ENCODE measurements at places on chromosomes 7 and 10.

- peak; percentile 78 for DNase-seq
These were observed 2.3 kb upstream of the NRP1 start for GRCh38 chr10:33336582-33337325.

DNA sequence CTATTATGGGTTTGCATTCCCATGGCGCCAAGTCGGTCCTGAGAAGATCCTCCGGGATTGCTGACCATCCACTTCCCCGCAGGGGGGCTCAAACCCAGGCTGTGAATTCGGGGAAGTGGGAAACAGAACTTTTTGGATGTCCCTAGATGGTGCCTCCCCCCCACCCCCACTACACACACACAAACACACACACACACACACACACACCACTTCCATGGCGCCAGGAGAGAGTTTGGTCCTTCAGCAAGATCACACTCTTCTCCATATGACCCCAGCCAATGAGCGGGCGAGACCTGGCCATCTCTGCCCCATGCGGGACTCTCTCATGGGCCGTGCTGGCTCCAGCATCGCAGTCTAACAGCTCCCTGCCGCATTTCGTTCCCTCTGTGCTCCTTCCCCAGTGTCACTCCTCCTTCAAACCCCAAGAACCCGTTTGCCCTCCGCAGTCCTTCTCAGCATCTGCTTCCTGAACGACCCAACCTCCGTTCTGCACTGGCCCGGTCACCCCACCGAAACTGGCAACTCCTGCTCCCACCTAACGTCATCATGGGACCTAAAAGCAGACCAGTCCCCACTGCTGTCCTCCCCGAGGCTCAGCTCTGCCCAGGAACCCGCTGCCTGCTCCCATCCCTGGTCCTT, 32.1 kb upstream of the TNRC18 start:
- no peak for DNase-seq

GRCh38 chr7:123604739-123605138, 3.1 kb downstream of the ASB15 start:
- no peak for DNase-seq

- no peak for DNase-seq
These were observed 59.4 kb upstream of the FRMD4A start for GRCh38 chr10:14389981-14390590.

DNA sequence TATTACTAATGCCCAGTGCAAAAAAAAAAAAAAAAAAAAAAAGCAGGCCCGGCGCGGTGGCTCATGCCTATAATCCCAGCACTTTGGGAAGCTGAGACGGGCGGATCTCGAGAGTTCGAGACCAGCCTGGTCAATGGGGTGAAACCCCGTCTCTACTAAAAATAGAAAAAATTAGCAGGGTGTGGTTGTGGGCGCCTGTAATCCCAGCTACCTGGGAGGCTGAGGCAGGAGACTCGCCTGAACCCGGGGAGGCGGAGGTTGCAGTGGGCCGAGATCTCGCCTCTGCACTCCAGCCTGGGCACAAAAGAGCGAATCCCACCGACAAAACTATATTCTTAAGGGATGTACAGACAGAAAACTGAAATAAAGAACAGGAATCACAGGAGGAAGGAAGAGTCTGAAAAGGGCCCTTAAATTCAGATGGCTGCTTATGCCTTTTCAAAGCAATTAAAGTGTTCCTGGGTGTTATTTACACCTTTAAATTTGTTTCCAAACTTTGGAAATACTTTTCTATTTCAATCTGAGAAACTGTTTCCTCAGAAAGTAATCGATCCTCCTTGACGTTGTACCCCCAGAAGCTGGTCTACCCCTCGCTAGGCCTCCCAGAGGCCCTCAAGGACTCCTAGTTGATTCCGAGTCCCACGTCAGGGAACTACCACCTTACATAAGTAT, 2.0 kb upstream of the KMT2E start:
- DNase-seq, result peak; percentile 48

- no peak for DNase-seq
These were observed 118.2 kb upstream of the DPP6 start for GRCh38 chr7:153934048-153934447.

DNA sequence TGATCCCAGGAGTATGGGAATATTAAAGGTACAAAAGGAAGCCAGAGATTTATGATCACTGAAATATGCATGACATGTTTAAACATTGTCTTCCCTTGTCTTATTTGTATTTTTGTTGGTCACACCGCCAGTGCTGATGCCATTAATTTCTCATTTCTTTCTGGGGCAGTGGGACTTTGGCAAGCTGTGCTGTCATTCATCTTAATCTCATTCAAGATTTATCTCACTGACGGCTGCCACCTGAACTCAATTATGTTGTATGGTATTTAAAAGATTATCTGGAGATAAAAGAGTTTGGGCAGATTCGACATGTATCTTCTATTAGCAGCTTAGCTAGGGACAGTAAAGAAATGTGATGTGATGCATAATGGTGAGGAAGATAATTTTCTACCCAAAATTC, 284.9 kb upstream of the PLXDC2 start:
- DNase-seq, result no peak

DNA sequence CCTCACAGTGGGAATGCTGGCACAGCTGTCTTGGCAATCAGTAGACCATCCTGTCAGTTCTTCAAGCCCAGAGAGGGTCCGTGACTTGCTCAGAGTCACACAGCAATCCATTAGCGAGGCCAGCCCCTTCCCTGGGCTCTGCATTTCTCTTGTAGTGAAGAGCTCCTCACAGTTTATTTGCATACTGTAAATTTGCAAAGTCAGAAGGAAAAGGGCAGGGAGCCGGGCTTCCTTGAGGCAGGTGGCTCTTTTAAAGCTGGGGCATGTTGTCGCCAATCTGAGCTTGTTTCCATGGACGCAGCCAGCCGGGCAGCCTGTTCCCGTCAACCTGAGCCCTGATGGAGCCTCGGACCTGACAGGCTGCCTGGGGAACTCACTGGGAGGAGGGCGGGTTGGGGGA, 123.4 kb downstream of the CUX1 start:
- no peak for DNase-seq

- DNase-seq, result no peak
These were observed 43.8 kb downstream of the STK17A start for GRCh38 chr7:43626695-43627094.

DNA sequence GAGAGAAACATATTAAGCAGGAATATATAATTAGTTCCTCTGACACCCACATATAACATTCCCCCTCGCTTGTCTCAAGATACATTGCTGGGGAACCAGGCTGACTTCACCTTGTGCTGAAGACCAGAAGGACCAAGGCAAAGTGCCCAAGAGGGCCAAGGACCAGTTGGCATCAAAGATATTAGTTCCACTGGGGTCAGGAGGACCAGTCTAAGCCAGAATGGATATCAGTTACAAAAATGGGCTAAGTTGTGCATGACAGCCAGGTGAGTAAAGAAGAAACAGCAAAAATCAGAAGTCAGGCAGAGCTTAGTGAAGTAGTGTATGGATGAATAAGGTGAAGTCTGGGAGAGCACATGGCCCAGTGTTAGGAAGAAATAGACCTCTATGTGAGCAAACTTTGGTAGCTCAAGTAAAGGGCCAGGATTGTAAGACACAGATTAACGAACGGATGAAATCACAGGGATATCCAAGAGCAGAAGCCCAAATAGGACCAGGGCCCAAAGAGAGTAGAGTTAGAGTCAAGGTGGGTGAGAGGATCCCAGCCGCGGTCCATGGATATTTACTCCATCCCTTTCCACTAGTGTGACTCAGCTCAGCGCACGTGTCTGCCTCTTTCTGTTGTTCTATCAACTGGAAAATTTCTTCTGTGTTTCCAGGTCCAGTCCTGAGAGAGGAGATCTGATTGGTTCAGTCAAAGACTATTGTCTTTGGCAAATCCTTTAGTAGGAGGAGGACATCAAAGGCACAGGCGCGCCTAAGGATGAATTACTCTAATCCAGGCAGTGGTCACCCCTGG, 5.0 kb downstream of the CALD1 start:
- no peak for DNase-seq

- no peak for DNase-seq
These were observed 70.2 kb upstream of the CUX1 start for GRCh38 chr7:101747053-101747878.

GRCh38 chr7:127781081-127781480, 129.1 kb downstream of the SND1 start:
- no peak for DNase-seq

DNA sequence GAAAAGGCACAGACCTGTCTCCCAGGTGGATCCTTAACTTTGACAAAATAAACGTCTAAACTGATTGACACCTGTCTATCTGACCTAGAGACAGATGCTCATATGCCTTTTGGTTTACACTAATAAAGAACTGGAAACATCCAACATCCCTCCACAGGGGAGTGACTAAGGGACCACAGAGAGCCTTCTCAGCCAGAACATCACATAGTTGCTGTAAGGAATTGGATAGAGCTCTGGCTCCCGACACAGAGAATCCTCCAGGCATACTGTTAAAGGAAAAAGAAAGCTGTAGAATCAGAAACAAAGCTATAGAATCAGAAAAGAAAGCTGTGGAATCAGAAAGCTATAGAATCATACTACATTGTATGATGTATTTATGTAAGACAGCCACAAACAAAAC, 258.8 kb downstream of the STK31 start:
- DNase-seq, result no peak

DNA sequence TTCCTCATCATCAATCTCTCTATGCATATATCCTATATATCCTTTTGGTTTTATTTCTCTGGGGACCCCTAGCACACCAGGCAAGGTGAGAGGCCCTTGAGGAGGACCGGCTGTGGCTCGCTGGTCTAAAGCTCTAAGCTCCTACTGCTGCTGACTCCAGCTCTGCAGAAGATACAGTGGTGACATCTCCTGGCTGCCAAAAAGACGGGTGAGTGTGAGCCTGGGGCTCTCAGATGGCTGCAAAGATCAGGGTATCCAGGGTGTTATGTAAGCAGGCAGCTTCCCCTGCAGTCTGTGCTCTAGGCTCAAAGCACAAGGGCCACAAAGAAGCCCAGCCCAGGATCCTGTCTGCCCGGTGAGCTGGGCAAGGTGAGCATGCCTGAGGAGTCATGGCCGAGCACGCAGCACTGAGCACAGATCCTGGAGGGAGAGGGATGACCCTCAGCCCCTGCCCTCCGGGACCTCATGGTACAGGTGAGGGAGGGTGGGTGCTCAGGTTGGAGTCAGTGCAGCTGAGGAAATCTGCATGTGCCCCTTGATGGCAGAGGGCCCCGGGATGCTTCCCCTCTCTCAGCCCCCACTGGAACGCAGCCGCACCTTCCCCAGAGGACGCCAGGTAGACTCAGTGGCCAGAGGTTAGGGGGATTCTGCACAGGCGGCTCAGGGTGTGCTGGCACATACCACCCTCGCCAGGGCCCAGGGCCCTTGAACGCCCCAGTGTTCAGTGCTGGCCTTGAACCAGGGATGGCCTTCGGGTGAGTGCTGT, 95.4 kb upstream of the INSIG1 start:
- peak; percentile 28 for DNase-seq

- no peak for DNase-seq
These were observed 385.3 kb downstream of the ETV1 start for GRCh38 chr7:13604178-13604577.

- no peak for DNase-seq
These were observed 170.0 kb upstream of the MKLN1 start for GRCh38 chr7:131157530-131158243.

GRCh38 chr10:28137907-28138880, 139.3 kb upstream of the ODAD2 start:
- DNase-seq, result no peak
